ENCODE measurements at places on chromosomes 7 and 10.

DNA sequence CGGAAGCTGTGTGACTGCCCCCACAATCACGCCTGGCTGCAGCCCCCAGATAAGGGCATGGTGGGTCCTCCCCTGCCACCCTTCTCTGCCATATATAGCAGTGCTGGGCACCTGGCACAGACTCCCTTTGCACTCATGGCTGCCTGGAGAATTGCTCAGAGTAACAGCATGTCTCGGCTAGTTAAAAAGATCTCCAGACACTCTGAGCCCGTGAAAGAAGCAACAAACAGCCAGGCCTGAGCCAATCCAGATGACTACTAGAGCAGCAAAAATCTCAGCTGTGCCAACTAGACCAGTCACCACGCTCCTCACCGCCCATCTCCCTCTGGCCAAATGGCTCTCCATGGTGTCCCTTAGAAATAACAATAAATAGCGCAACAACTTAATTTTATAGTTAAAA is 71.3 kb downstream of the PARD3 start:
- no peak for DNase-seq

DNA sequence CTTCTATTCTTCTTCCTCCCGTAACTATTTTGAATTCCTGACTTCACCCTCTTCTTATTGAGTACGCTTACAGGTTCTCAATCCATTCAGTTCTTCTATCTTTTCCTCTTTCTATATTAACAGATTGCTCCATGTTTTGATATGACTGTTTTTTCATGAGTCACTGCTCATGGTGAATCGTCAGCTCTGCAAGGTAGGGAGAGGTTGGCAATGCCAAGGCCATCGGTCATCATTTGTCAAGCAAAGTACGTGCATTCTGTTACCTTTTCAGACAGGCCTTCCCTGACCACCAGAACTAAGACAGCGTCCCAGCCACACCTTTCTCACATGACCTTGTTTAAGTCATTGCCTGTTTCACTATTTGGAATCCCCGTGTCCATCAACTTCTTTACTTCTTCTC is 1001.9 kb upstream of the SORCS1 start:
- no peak for DNase-seq

- DNase-seq, result no peak
These were observed 21.3 kb downstream of the CPA1 start for GRCh38 chr7:130401578-130401977.

GRCh38 chr10:17850501-17850900 is 41.4 kb downstream of the MRC1 start:
- DNase-seq, result no peak

DNA sequence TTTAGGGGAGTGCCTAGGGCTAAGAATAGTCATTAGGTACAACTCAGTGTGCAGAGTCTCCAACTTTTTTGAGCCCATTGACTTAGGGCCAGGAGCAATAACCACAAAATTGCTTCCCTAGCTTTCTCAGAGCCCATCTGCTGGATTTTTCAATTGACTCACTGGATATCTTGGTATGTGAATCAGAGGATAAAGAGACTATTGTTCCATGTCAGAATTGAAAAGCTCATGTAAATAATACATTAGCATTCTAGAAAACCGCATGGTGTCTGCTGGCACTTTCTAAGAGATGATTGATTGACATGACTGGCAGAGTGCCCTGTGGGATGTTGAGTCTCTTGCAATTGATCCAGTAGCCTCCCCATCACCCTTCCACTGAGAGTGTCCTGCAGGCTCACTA is 246.2 kb downstream of the CCDC7 start:
- DNase-seq, result no peak

- DNase-seq, result no peak
These were observed 73.0 kb upstream of the GJD4 start for GRCh38 chr10:35532141-35532540.

GRCh38 chr10:110409926-110410325 is 87.8 kb upstream of the DUSP5 start:
- DNase-seq, result peak; percentile 58

GRCh38 chr7:131949659-131950058 is 393.2 kb upstream of the PODXL start:
- no peak for DNase-seq

DNA sequence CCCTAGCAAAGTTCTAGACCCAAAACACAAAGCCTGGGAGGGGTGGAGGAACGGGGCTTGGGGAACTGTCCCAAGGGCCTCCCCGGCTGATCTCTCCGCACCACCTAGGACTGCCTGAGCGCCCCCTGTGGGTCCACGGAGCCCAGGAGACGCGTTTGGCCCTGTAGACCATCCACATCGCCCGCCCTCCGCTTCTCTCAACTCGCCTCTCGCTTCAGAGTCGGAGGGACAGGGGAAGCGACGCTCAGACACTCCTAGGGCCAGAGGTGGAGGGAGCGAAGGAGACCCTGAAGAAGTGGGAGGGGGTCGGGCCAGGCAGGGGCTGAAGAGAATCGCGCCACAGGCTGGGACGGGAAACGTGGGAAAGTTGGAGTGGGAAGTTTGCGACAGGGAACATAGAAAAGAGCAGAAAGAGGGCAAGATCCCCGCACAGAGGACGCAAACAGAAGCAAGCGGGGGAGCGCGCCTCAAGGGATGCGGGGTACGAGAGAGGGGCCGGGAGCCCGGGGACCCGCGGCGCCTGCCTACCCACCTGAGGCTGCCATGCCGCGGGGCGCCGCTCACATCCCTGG is 378 bp downstream of the PIK3AP1 start:
- DNase-seq, result peak; percentile 88

DNA sequence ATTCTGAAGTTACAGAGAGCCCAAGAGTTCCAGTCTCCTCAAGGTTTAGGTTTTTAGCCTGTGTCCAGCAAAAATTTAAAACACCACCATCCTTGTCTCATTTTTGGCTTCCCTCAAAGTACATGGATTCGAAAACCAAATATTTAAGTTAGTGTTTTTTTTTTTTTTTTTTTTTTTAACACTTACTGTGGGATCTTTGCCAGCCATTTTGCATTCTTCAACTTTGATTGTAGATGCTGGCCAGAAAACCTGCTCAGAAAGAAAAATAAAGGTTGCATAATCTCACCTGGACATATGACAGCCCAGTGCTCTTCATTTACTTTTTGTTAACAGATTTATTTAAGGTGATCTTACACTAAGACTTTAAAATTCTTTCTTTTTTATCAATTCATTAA is 91.6 kb downstream of the SEMA3C start:
- DNase-seq, result no peak

- DNase-seq, result no peak
These were observed 20.9 kb upstream of the PPA1 start for GRCh38 chr10:70253878-70254765.

DNA sequence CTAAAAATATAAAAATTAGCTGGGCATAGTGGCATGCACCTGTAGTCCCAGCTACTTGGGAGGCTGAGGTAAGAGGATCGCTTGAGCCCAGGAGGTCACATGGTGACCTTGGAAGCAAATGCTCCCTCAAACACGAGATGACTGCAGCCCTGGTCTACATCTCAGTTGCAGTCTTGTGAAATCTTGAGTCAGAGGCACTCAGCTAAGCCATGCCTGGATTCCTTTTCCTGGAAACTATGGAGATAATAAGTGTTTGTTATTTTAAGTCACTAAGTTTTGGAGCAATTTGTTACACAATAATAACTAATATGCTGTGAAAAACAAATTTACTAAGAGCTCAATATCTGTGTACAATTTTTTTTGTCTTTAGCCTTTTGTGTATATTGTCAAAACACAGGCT is 284.3 kb upstream of the KAT6B start:
- DNase-seq, result no peak

GRCh38 chr7:18900803-18901202 is 216.6 kb downstream of the TWIST1 start:
- DNase-seq, result no peak

DNA sequence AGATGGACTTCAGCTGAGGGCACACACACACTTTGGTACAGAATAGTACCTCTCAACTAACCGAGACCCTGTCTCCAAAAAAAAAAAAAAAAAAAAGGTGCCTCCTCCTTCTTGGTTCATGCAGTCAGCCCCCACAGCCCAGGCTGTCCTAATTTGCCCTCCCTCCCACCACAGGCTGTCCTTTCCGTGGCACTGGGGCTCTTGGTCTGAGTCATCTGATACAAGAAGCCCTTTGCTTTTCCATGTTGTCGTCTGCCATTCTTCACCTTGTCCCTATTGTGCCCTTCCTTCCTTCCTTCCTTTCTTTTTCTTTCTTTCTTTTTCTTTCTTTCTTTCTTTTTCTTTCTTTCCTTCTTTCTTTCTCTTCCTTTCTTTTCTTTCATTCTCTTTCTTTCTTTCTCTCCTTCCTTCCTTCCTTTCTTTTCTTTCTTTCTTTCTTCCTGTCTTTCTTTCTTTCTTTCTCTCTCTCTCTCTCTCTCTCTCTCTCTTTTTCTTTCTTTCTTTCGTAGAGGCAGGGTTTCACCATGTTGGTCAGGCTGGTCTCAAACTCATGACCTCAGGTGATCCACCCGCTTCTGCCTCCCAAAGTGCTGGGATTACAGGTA is 96.0 kb upstream of the IKZF1 start:
- DNase-seq, result no peak

- DNase-seq, result no peak
These were observed 8.3 kb upstream of the FRMPD2 start for GRCh38 chr10:48282829-48283228.

DNA sequence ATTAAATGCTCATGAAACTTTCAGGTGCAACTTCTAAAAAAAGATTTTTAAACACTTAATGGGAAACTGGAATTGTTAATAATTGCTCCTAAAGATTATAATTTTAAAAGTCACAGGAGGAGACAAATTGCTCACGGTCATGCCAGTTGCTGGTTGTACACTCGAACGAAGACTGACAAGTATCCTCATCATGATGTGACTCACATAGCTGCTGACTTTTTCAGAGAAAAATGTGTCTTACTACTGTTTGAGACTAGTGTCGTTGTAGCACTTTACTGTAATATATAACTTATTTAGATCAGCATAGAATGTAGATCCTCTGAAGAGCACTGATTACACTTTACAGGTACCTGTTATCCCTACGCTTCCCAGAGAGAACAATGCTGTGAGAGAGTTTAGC is 79.3 kb downstream of the ITGB8 start:
- DNase-seq, result no peak

GRCh38 chr7:8817448-8818036 is 384.1 kb downstream of the NXPH1 start:
- no peak for DNase-seq

DNA sequence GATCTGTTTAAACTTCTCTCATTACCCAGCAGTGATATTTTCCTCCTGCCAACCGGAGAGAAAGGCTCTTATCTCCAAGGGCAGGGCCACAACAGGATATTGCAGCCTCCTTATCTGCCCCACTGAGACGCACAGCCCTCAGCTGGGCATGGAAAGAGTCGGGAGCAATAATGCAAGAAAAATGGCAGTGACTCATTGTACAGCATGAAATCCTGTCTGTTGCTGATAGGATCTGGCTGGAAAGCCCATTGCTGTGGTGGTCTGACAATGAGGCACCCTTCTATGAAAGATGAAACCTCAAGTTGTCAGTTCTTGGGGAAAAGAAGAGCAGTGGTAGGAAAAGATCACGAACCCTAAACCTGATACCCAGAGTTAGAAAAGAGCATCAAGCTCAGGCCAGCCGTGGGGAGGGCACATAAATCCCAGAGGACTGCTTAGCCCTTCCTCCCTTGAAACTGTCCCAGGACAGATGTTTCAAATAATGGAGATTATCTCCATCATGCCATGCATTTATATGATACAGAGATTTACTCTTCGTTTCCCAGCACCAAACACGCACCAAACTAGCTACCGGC is 47.0 kb upstream of the FIGNL1 start:
- no peak for DNase-seq

DNA sequence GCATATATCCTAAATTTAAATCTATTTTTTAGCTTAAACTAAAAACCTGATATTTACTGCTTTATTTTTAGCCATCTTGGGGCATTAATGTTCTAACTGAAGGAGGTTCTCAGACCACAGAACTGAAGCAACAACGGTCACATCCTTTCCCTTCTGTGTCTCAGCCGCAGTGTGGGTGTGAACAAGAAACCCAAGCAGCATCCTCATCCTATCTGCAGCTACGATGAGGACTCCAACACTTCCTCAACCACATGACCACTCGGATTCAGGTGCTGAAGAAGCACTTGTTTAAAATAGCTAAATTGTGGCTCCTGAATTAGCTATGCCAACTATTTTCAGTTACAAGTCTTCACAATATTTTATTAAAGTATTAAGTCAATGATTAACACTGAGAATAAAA is 5.3 kb downstream of the ESYT2 start:
- peak; percentile 47 for DNase-seq

- no peak for DNase-seq
These were observed 18.6 kb upstream of the ASCC1 start for GRCh38 chr10:72234560-72235095.

DNA sequence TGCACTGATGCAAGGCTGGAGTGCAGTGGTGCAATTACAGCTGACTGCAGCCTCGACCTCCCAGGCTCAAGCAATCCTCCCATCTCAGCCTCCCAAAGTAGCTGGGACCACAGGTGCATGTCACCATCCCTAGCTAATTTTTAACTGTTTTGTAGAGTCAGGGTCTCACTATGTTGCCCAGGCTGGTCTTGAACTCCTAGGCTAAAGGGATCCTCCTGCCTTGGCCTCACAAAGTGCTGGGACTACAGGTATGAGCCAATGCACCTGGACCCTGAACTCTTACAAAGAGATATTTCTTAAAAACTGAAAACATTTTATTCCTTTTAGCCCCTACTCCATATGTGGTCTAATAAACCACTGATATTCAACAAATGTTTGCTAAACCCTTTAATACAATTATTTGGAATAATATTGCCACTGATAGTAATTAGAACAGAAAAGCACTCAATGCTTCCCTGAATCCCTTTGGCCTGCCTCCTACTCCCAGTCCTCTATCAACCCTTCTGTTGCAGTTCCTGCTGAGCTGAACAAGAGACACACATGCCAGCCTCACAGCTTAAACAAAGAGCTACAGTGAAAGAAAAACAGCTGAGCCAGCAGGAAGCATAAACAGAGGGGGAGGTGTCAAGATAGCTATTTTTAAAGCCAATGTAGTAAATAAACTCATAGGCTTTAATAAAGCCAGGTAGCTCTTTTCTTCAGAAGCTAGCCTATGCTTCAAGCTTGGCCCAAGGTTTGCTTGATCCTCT is 7.0 kb upstream of the GNAI1 start:
- no peak for DNase-seq
